NCI-H2171 (cell line): ENCODE measurements at places on chromosomes 7 and 10.

DNA sequence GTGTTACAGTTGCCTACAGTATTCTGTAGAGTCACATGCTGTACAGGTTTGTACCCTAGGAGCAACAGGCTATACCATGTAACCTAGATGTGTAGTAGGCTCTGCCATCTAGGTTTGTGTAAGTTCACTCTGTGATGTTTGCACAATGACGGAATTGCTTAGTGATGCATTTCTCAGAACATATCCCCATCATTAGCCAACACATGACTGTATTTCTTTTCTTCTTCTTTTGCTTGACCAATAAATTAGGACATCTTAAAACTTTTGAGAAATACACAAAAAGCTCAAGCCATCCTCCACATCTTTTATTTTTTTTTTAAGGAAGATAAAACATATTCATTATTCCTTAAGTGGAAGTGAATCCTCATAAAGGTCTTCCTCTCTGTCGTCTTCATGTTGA is 5.4 kb upstream of the PFKFB3 start:
- DNase-seq = no peak

DNA sequence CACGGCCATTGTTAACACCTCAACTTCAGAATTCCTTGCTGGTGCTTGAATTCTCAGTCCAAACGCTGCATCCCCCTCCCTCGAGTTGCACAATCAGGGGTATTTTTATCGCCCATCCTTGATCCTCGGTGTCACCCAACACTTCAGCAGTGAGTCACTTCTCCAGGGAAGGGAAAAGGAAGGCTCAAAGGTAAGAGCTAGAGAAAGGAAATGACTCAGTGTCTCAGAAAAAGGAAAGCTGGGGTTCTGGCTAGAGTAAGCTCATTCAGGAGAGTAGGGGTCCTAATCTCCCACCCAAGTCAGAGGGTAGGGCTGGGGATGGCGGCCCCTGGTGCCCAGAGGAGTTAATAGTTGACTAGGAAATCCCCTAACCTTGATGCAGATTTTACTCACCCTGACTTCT is 39.8 kb upstream of the TRIM8 start:
- DNase-seq = no peak

DNA sequence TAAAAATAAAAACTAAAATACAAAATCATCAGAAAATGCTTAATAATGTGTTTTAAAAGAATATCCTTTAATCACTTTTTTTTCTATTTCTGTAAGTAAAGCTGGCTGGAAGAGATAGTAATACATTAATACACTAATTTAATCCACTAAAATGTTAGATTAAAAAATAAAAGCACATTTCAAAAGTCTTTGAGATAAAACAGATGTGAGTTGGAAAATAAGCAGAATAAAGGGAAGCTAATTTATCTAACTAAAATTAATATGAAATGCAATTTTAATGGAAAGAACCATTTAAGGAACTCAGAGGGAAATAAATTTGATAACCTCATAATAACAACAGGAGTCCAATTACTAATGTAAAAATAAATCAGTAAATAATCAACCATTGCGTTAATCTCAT is 774.8 kb upstream of the MBL2 start:
- DNase-seq = no peak

DNA sequence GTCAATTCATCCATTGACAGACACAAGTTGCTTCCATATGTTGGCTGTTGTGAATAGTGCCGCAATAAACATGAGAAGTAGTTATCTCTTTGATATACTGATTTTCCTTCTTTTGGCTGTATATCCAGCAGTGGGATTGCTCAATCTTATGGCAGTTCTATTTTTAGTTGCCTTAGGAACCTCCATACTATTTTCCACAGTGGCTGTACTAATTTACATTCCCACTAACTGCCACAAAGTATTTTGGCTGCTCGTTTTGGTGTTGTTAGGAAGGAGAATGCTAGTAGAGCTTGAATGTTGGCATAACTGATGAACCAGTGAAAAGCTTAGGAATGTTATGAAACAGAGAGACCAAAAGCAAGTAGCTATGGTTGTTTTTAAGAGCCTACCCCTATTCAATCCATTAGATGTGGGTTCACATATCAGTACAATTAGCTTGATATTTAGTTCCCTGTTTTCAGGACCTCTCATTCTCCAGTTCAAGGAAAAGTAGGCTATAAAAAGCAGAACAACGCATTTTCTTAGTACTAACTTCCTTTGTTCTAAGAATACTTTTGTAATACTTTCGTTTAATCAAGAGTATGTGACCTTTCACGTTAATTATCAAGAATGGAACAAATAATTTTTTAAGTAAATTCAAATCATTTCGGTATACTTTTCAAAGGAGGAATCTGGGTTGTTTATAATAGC is 100.3 kb downstream of the FAS start:
- no peak for DNase-seq

DNA sequence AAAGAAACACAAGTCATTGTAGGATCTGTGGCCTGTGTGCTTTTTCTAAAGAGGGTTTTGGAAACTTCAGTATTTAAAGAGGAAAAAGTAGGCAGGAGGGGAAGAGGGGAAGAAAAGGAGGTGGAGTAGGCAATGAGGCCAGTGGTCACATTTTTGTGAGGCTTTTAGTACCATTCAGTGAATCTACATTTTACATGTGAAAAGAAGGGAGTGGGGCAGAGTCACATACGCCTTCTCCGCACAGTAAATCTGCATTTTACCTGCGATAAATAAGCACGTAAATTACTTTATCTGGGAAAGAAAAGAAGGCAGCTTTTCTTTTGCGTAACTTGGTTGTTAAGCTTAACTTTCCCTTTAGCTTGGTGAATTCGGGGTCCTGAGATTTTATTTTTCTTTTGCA is 13.2 kb downstream of the CHST12 start:
- no peak for DNase-seq

GRCh38 chr7:47893721-47894365 is 54.4 kb downstream of the PKD1L1 start:
- DNase-seq = no peak

- no peak for DNase-seq
Measured at GRCh38 chr10:115992236-115992986, 280.6 kb downstream of the GFRA1 start.

GRCh38 chr10:85917601-85918000 is 449.0 kb downstream of the GRID1 start:
- DNase-seq = no peak

DNA sequence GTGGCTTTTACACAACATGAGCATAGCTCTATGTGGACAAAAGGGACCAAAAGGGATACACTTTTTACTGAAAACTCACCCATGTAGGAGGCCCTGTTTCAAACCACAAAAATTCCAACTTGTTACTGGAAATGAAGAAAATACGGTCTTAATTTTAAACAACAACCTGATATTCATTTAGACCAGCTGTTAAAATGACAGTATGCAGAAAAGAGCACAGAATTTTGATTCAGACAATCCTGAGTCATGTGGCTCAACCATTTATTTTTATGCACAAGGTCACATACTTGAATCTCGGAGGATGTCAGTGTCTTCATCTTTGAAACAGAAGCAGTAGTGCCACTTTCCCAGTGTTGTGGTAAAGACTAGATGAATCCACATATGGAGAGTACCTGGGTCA is 426.5 kb upstream of the NFE2L3 start:
- DNase-seq = no peak

DNA sequence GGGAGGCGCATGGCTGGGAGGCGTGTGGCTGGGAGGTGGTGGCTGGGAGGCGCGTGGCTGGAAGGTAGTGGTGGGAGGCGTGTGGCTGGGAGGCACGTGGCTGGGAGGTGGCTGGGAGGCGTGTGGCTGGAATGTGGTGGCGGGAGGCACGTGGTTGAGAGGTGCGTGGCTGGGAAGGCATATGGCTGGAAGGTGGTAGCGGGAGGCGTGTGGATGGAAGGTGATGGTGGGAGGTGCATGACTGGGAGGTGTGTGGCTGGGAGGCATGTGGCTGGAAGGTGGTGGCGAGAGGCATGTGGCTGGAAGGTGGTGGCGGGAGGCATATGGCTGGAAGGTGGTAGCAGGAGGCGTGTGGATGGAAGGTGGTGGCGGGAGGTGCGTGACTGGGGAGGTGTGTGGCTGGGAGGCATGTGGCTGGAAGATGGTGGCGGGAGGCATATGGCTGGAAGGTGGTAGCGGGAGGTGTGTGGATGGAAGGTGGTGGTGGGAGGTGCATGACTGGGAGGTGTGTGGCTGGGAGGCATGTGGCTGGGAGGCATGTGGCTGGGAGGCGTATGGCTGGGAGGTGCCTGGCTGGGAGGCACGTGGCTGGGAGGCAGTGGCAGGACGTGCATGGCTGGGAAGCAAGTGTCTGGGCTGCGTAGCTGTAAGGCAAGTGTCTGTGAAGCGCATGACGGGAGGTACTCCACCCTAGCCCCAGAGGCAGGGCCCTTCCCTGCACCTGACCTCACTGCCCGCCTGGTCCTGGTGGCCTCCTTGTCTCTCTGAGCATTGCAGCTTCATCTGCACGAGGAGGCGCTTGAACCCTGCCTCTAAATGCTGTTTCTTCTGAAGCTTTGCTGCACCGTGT is 35.1 kb downstream of the FOXK1 start:
- no peak for DNase-seq

DNA sequence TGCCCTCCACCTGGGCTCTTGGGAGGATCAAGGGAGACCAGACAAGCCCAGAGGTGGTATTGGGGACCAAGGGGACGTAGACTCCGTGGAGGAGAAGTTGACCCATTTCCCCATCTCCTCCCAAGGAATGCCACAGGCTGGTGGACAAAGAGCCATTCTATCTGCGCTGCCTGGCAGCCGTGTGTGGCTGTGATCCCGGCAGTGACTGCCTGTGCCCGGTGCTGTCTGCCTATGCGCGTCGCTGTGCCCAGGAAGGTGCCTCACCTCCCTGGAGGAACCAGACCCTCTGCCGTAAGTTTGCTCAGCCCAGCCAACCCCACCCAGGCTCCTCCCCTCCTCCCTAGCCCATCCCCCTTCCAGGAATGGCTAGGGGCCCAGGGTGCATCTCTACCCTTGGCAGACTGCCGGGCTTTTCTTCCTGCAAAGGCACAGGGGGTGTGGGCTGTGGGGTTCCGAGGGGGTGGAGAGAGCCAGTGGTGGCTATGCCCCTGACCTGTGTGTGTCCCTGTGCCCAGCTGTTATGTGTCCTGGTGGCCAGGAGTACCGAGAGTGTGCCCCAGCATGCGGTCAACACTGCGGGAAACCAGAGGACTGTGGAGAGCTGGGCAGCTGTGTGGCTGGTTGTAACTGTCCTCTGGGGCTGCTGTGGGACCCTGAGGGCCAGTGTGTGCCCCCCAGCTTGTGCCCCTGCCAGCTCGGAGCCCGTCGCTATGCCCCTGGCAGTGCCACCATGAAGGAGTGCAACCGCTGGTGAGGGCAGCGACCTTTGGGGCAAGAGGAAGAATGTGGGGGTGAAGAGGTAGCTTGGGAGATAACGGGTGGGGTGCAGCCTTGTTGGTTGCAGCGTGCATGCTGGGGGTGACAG is 10.2 kb upstream of the ZNF467 start:
- DNase-seq = no peak
